ENCODE measurements at places on chromosomes 2 and 18.

- DNase-seq, result no peak
These were observed 51.8 kb upstream of the CYRIA start for GRCh38 chr2:16717477-16717876.

GRCh38 chr2:210477496-210477895 is 937 bp upstream of the LANCL1 start:
- peak; percentile 20 for DNase-seq

DNA sequence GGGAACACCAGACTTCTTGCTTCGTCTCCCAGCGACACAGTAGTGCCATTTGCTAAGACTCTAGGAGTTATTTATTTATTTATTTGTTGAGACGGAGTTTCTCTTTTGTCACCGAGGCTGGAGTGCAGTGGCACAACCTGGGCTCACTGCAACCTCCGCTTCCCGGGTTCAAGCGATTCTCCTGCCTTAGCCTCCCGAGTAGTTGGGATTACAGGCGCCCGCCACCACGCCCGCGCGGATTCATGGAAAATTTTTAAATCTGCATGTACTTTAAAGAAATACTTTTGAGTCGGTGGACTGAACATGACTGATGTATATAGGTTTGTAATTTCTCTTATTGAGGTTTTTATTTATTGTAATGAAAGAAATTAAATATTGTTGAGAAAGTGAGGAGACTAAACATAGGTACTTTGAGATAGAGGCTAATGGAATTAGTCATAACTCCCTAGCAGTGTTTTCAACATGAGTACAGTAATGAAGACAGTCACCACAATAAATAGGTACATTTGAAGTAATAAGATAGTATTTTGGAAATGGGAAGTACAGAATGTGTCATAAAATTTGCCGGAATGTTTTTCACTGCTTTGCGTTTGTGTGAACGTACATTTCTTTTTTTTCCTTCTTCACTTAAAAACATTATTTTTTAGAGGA is 983 bp downstream of the MTX2 start:
- DNase-seq, result no peak

- no peak for DNase-seq
These were observed 47.6 kb upstream of the ZFP36L2 start for GRCh38 chr2:43274055-43274454.

- no peak for DNase-seq
These were observed 49.4 kb upstream of the APCDD1 start for GRCh38 chr18:10405014-10405493.

DNA sequence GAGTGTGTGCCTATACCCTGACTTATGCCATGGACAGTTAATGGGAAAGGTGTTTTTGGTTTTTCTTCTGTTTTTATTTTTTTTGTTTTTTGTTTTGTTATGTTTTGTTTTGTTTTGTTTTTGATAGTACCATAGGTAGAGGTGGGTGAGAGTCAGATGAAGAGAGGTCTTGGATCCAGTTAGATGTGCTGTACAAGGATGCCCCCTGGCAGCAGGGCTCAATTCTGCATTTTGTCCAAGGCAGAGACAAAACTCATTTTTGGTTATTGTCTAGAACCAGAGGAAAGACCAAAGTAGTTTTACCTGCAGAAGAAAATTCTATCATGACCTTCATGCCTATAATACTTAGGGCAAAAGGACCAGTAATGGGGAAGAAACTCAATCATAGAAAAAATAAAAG is 48.5 kb downstream of the SLC5A7 start:
- no peak for DNase-seq

DNA sequence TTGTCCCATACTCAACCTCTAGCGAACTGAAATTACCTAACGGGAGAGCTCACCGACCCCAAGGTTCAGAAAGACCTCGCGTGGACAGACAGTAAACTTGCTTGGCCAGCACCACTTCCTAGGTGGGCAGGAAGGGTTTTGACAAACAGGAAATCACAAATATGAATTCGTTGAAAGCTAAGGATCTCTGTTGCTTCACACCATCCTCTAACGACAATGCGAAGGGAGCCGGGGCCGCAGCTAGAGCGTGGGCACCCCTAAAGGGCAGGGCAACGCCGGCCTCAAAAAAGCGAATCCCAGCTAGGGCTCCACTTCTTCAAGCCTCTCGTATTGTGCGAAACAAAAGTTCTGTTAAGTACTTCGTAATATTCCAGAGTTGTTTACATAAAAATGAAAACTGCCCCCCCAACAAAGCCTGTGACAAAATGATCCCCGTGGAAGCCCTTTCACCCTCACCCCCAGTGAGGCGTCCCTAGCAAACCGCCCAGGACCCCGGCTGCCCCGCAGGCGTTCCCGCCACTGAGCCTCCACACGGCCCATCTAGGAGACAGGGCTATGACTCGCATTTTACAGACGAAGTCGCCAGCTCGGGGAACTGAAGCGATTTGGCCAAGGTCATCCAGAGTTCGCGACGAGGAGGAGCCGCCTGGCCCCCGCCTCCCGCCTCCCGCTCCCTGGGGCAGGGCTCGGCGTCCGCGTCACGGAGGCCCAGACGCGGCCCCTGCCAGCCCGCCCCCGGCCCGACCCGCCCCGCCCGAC is 548 bp downstream of the KANSL3 start:
- DNase-seq, result peak; percentile 84

GRCh38 chr18:58396144-58396543 is 232.7 kb downstream of the ALPK2 start:
- no peak for DNase-seq

DNA sequence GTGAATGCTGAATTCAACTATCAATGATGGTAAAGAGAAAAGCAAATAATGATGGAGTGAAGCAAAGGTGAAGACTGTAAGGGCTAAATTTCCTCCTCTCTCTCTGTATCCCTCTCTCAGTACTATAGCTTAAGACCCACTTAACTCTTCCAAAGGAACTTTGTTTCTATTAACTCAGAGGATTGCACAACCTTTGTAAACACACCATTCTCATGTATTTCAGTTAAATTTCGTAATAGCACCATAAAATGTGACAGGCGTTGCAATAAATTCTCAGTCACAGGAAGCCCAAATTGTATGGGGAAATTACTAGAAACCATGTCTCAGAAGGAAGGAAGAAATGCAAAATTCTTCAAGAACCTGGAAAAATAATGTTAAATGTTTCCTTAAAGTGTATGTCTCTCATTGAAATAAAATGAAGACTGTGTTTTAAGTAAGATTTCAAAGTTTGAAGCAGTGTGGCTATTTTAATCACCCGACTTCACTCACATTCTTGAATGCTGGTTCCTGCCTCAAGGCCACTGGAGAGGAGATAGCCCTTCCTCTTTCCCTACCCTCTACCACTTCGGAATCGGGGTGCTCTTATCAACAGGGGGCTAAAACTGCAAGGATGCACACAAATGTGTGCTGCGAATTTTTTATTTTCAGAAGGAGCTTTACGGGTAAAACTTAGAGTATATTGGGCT is 112.1 kb downstream of the FTCDNL1 start:
- no peak for DNase-seq

GRCh38 chr2:235148201-235149170 is 196.7 kb downstream of the SH3BP4 start:
- no peak for DNase-seq

DNA sequence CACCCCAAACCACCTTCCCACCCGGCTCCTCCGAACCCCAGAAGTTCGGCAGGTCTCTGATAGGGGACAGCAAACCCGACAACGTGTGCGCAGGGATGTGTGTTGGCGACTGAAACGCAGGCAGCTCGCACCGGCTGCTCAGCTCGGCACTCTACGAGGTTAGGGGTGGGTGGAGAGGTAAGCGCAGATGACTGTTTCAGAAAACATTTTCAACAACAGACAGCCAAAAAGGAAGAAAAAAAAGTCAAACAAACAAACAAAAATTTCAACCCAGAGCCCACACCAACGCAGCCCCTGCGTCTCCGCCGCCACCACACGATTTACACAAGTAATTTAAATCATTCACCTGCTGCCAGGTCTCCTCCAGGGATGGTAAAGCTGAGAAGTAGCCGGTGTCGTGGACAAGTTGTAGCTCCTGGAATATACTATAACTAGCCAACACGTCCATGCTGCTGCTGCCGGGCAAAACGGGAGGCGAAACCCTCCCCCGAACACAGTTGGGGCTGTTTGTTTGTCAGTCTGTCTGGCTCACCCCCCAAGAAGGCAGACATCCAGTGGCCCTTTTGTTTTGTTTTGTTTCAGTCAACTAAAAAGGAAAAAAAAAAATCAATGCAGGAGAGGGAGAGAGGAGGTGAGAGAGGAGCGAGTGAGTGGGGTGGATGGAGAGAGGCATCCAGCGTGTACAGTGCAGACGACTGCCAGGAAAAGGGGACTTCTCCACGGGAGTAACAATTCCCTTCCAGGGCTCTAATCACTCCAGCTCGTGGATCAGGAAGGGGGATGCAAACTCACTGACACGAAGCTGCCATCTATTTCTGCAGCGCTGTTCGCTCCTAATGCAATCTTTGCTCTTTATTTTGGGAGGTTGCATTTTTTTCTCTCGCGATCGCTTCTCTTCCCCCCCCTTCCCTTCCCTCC is at the start of gene KLF7:
Gene KLF7 (minus strand): TSS at position 828 of the 918 bp plus-strand sequence. CDS start 380 bp downstream, at position 448.
- peak; percentile 60 for DNase-seq

- DNase-seq, result no peak
These were observed 3.3 kb downstream of the GAD1 start for GRCh38 chr2:170819680-170820664.

GRCh38 chr2:89763254-89763580 is 1071.7 kb downstream of the RPIA start:
- no peak for DNase-seq

- DNase-seq, result no peak
These were observed 482.3 kb downstream of the TNS1 start for GRCh38 chr2:217520356-217521010.

DNA sequence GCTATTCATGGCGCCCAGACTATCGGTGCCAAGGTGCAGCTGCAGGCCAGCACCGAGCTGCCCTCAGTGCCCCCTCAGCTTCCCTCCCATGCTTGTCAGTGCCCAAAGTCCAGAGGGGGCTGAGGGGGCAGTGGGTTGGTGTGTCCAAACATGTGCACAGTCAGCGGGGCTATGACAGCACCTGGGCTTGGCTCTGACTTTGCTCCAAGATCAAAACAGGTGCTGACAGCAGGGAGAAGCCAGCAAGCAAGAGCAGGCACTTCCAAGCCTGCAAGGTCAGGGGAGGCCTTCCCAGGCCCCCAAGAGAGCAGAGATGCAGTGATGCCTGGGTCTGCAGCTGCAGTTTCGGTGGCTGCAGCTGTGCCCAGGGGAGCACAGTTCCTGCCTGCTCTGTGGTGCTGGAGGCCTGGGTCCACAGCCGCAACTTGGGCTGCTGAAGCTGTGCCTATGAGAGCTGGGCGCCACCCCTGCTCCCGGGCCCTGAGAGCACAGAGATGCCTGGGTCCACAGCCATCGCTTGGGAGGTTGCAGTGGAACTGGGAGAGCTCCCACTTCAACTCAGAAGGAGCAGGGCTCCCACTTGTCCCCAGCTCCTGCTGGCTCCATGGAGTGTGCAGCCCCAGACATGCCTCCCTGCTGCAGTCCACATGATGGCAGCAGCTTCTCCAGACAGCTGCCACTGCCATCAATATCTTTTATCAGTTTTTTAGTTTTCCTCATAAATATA is 775.3 kb upstream of the POU3F3 start:
- DNase-seq, result no peak

DNA sequence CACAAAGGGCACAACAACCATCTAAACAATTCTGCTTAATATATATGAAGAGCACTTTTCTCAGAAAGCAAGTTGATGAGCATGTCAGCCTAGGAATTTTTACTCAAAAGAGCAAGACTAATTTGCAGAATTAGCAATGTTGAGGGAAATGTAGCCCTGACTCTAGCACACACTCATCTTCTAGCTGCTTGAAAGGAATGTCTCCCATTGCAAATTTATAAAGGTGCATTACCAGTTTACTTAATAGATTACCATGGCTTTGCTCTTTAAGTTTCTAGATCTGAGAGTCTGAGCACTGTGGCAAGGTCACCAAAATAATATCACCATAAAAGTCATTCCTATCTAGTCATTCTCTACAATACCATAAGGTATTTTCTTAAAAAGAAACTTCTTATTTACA is 40.8 kb downstream of the USP40 start:
- DNase-seq, result no peak

DNA sequence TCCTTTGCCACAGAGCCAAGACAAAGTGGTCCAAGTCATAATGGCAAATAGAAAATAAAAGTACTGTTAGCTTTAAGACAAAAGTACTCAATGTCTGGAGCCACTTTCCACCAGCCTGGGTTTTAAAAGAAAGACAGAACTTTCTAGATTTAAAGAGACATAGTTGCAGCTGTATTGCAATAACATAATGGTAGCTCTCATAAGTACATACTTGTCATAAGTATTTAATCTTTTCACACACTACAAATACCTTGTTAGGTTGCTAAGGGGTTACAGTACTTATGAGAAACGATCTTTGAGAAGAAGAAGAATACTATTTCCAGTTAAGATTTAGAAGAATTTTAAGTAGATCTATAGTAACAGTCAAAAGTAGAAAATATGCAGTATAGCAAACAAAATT is 28.9 kb upstream of the AQP4 start:
- no peak for DNase-seq

- no peak for DNase-seq
These were observed 173.3 kb downstream of the TWIST2 start for GRCh38 chr2:239021224-239021623.

GRCh38 chr2:115580784-115581183 is 1138.3 kb downstream of the DPP10 start:
- no peak for DNase-seq

- DNase-seq, result no peak
These were observed 10.8 kb downstream of the XRCC5 start for GRCh38 chr2:216119986-216120385.

DNA sequence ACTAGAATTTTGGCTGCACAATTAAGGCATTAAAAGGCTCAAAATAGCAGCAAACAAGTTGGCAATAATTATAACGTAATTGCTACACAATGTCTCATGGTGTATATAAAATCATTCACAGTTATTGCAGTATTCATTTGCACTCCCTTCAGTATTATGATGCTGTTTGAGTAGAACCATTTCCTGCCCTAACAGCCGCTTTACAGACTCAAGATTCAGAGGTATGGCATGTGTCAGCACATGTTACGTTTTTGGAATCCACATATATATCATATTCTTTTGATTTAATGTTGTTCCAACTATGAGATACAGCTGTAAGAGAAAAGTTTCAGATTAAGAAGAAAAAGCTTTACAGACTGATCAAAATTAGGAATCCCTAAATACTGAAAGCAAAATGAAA is 56.3 kb upstream of the NCKAP5 start:
- DNase-seq, result no peak

DNA sequence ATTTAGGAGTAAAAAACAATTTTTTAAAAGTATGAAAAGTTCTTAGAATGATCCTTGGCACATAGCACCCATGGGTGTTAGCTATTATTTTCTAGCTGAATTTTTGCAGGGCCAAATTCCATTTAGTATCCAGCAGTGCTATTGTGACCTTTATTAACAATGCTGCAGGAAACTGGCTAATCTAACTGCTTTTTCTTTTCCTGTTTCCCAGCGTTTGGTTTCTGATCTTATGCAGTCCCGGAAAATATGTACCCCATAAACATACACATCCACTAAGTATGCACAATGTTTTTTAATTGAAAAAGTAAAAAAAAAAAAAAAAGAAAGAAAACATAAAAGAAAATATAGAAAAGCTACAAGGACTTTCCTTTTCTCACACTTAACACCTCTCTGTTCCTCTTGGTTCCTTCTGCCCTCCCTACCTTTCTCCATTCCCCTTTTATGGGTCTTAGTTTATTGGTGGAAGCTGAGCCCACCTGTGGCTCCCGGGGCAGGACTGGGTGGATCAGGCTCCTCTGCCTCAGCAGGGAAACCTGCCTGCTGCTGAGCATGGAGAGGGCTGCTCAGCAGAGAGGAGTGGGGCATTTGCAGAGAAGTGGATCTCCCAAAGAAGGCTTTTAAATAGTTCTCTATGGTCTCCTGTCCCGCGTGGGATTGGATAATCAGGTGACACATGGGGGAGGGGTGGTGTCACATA is 9.3 kb upstream of the SLC16A14 start:
- DNase-seq, result no peak
